ENCODE measurements at places on chromosomes 3 and 15.
A peak's percentile ranks its signal among the peaks of the same experiment; 100 is the strongest.

- no peak for DNase-seq
Measured at GRCh38 chr3:78845605-78846004, 922.2 kb downstream of the ROBO1 start.

- DNase-seq: no peak
Measured at GRCh38 chr15:51368751-51369450, 27.4 kb downstream of the GLDN start.

DNA sequence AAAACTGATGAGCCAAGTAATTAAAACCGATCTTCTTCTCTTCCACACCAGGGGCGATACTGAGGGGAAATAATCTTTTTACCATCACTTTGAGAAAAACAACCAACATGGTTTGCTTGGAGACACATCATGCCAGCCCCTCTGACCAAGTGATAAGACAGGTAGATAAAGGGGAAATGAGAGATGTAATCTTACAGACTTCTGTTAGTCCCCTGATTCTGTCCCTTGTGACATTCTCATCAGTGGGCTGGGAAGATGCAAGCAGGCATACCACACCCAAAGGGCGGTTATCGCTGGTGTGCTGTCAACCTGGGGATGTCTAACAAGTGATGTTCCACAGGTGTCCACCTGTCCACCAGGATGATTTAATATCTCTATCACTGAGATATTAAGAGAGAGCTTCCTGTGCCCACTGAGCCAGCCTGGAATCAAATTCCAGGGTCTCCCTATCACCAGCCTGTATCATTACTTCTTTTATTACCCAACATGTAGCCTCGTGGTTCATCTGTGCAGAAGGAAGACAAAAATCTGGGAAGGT lies 315.0 kb downstream of the FOXP1 start:
- DNase-seq: no peak

DNA sequence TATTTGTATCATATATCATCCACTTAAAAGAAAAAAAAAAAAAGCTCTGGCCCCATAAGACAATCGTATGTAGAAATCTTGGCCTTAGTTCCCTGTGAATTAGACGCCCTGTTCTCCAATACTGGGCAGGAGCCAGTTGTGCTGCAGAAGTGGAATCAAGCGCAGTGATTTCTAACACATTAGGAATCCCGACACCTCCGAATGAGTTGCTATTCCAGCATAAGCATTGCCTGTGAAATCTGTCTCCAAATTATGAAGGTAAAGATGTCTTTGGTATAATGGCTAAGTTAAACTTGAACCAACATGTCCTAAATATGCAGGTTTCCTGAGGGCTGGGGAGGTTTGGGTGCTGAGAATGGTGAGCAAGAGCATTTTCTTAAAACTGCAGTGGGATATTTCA lies 199.4 kb upstream of the ARRDC4 start:
- no peak for DNase-seq

DNA sequence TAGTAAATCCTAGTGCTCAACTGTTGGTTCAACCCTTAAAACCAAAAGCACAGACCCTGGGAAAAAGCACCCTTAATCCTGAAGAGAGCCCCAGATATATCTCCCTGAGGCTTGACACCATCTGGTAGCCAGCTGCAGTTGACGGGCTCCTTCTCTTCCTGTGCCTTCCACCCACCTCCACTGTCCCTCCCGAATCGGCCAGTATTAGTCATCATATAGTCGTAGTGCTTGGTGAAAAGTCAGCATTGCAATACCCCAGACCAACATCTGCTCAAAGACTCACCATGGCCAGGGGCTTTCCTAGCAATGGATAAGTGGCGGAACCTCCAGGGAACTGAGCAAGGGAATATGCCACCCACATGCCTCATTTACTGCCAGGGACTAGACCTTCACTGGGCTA lies 125.6 kb upstream of the CRBN start:
- DNase-seq: no peak

- no peak for DNase-seq
Measured at GRCh38 chr3:54296531-54296930, 174.2 kb downstream of the CACNA2D3 start.

DNA sequence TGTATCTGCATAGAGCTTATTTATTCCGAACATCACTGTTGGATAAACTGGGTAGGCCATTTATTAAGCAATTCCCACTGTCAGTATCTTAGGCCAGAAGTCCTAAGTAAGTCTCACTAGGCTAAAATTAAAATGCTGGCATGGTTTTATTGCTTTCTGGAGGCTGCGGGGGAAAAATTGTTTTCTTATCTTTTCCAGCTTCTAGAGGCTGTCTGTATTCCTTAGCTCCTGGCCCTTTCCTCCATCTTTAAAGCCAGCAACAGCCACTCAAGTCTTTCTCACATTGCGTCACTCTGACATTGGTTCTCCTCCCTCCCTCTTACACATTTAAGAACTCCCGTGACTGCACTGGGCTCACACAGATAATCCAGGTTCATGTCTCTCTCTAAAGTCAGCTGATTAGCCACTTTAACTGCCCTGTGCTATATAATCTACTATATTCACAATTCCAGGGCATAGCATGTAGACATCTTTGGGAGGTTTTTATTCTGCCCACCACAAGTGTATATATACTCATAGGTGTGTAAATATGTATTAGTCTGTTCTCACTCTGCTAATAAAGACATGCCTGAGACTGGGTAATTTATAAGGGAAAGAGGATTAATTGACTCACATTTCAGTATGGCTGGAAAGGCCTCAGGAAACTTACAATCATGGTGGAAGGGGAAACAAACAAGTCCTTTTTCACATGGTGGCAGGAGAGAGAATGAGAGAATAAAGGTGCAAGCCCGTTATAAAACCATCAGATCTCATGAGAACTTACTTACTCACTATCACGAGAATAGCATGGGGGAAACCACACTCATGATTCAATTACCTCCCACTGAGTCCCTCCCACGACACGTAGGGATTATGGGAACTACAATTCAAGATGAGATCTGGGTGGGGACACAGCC lies 113.5 kb upstream of the SLC7A14 start:
- DNase-seq: no peak

GRCh38 chr3:186108106-186108940 lies 566 bp downstream of the ETV5 start:
- peak; percentile 37 for DNase-seq

GRCh38 chr3:150738688-150739087 lies 24.3 kb downstream of the SIAH2 start:
- DNase-seq: no peak

- no peak for DNase-seq
Measured at GRCh38 chr3:107421170-107421792, 44.0 kb downstream of the CCDC54 start.

GRCh38 chr3:54791501-54792156 lies 136.2 kb downstream of the LRTM1 start:
- DNase-seq: no peak

GRCh38 chr15:25565470-25566264 lies 126.8 kb upstream of the UBE3A start:
- no peak for DNase-seq

- DNase-seq: no peak
Measured at GRCh38 chr3:172218350-172219323, 179.3 kb downstream of the FNDC3B start.

GRCh38 chr15:82003916-82004315 lies 41.9 kb downstream of the MEX3B start:
- no peak for DNase-seq

- DNase-seq: no peak
Measured at GRCh38 chr15:73901126-73901810, 25.0 kb upstream of the LOXL1 start.

- DNase-seq: no peak
Measured at GRCh38 chr15:40871749-40872617, 2.1 kb downstream of the RHOV start.

GRCh38 chr3:183050706-183051105 lies 48.6 kb downstream of the MCCC1 start:
- no peak for DNase-seq

DNA sequence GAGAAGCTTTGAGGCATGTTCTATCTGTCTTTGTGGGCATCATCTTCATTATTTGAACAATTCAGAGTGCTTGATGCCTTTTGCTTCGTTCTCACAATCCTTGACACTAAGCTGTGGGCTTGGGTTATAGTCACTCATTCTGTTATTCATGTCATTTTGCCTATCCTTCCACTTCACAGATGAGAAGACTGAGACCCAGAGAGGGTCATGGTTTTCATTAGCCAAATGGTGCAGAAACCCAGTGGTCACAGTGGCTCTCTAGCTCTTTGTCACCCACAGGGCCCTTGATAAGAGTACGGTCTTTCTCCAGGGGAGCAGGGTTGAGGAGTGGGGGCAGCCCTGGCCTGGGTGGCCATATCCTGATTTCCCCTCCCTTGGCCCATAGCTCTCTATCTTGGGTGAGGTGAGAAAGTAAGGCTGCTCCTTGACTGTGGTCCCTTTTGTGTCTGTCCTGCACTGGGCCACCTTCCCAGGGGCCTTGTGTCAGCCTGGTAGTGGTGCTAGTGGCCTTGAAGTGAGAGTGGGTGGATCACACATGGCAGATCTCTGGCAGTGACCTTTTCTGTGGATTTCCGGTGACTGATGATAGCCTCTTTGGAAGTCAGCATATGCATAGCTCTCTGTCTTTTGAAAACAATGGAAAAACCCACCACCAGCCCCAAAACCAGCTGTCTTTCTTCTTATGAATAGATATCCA lies 130.1 kb downstream of the IGF1R start:
- DNase-seq: no peak

GRCh38 chr3:147423798-147424580 lies 14.8 kb downstream of the ZIC1 start:
- no peak for DNase-seq

- no peak for DNase-seq
Measured at GRCh38 chr3:154829929-154830328, 250.2 kb upstream of the MME start.

GRCh38 chr15:48861813-48862431 lies 16.0 kb upstream of the EID1 start:
- DNase-seq: no peak

- DNase-seq: no peak
Measured at GRCh38 chr15:33183334-33183733, 11.2 kb downstream of the FMN1 start.

- no peak for DNase-seq
Measured at GRCh38 chr3:187979564-187979963, 174.4 kb upstream of the LPP start.

DNA sequence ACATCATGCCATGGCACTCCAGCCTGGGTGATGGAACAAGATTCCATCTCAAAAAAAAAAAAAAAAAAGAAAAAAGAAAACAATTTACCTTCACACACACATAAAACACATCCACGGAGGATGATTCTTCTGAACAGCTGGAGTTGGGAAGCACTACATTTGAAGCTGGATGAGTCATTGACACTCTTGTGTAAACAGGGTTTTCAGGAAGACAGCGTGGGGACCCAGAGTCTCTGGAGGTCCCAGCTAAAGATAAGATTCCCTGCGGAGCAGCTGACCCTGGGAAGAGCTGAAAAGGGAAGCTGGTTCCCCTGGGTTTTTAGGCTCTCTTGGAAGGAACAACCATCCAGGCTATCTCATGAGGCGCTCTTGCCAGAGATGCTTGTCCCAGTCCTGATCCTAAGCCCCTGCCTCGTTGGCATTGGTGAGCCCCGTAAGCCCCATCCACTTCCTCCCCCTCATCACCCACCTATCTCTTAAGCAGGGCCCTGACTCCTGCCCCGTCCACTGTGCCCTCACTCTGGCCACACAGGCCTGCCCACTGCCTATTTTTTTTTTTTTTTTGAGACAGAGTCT lies 32.0 kb upstream of the FURIN start:
- DNase-seq: no peak

DNA sequence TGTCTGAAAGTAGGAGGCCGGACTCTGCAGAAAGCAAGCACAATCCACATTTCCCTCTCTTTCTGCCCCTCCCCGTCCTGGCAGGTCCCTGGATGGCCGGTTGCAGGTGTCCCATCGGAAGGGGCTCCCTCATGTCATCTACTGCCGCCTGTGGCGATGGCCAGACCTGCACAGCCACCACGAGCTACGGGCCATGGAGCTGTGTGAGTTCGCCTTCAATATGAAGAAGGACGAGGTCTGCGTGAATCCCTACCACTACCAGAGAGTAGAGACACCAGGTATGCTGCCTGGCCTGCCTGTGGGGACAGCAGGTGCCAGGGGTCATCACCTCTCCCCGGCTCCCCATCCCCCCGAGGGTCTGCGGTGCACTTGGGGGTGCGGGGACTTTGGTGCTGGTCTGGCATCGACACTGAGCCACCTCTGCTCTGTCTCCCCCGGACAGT lies 89.6 kb downstream of the AAGAB start:
- DNase-seq: no peak

- peak; percentile 80 for DNase-seq
Measured at GRCh38 chr3:16085884-16086608, 88.4 kb upstream of the GALNT15 start.

GRCh38 chr3:39221141-39221530 lies 28.7 kb upstream of the XIRP1 start:
- DNase-seq: no peak

DNA sequence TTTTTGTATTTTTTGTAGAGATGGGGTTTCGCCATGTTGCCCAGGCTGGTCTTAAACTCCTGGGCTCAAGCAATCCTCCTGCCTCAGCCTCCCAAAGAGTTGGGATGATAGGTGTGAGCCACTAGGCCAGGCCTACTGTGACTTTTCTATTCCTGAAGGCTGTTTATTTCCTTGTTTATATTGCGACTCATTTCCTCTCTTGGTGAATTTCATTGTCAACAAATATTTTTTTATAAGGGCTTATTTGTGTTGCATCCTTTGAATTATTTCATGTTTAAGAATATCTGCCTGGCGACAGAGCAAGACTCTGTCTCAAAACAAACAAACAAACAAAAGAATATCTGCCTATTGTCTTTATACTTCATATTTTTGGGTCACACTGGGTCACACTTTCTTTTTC lies 29.4 kb upstream of the MCCC1 start:
- no peak for DNase-seq

DNA sequence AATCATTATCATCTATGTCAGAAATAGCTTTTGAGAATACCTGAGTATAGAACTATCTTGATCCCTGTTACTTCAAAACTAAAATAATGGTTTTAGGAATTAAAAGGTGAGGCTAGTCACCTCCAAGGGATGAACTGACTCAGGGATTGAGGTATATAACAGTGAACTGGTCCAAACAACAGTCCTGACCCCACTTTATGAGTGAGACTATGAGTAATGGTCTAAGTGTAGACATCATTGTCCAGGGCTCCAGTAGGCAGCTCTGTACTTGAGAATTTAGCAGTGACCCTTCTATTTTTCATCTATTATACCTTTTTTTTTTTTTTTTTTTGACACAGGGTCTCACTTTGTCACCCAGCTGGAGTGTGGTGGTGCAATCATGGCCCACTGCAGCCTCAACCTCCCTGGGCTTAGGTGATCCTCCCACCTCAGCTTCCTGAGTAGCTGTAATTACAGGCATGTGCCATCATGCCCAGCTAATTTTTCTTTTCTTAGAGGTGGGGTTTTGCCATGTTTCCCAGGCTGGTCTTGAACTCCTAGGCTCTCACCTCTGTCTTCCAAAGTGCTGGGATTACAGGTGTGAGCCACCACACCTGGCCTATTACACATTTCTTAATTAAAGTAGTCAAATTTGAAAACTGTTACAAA lies 36.3 kb downstream of the MLH1 start:
- DNase-seq: no peak

GRCh38 chr3:170697908-170698307 lies 112.0 kb upstream of the SLC7A14 start:
- no peak for DNase-seq
